ENCODE measurements at places on chromosomes 12 and 14. TPM values are rescaled to one million over a fixed set of nuclear protein-coding genes. Genes with fewer than 3 reads are reported as not detected.
A peak's percentile ranks its signal among the peaks of the same experiment; 100 is the strongest.

GRCh38 chr14:88009486-88009885 lies 4.6 kb downstream of the GPR65 start:
- no peak overlapping the region for H3K4me3 ChIP-seq
- no peak for DNase-seq
- peaks cover 4% of the 10 kb centered on the region for H3K36me3 ChIP-seq
- H3K27ac ChIP-seq = peak overlapping the region; percentile 30
- no peaks in the 10 kb centered on the region for H3K27me3 ChIP-seq

DNA sequence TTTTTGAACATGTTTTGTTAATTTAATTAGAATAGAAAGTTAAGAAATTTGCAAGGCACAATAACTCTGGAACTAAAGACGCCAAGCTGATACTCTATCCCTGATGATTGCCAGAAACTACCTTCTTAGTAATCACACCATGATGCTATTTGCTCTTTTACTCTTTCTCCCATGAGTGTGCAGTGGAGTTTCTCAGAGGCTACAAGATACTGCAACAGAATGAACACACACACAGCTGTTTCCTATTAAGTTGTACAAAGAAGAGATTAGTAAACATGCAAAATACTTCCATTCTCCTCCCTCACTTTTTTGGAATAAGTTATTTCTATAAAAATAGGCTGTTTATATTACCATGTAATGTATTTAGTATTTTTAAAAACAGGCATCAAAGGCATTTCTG lies 1367.5 kb downstream of the AACS start:
- H3K27ac ChIP-seq = no peak overlapping the region
- H3K4me3 ChIP-seq = no peak overlapping the region
- no peaks in the 10 kb centered on the region for H3K36me3 ChIP-seq
- H3K27me3 ChIP-seq = no peaks in the 10 kb centered on the region
- no peaks in the 10 kb centered on the region for H3K4me1 ChIP-seq

Gene RHEBL1
- 10.1 TPM for total RNA-seq

DNA sequence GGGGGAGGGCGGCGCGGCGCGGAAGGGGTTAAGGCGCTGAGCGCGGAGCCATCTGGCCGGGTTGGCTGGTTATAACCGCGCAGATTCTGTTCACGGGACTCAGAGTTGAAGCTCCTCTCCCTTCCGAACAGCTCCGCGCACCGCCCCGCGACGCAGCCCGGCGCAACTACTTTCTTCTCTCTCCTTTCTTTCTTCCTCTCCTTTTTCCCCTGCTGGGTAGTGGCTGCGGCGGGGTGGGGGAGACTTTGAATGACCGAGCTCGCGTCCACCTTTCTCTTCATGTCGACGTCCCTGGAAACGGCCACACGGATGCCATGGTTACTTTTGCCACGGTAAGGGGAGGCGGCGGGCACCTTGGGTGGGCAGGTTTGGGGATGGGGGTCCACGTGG lies at the start of gene NTF3:
TSS of gene NTF3 (plus strand) at position 98 of the 390 bp plus-strand sequence. CDS start at position 315, 217 bp downstream.
- no peak within 1 kb of the TSS for H3K27ac ChIP-seq
- no peaks in the 10 kb centered on the region for H3K36me3 ChIP-seq
- DNase-seq = no peak
- no peaks in the 10 kb centered on the region for H3K4me1 ChIP-seq
- no peak within 1 kb of the TSS for H3K4me3 ChIP-seq
- H3K27me3 ChIP-seq = peaks cover 9% of the 10 kb centered on the region

Gene MYF5
- not detected for total RNA-seq

DNA sequence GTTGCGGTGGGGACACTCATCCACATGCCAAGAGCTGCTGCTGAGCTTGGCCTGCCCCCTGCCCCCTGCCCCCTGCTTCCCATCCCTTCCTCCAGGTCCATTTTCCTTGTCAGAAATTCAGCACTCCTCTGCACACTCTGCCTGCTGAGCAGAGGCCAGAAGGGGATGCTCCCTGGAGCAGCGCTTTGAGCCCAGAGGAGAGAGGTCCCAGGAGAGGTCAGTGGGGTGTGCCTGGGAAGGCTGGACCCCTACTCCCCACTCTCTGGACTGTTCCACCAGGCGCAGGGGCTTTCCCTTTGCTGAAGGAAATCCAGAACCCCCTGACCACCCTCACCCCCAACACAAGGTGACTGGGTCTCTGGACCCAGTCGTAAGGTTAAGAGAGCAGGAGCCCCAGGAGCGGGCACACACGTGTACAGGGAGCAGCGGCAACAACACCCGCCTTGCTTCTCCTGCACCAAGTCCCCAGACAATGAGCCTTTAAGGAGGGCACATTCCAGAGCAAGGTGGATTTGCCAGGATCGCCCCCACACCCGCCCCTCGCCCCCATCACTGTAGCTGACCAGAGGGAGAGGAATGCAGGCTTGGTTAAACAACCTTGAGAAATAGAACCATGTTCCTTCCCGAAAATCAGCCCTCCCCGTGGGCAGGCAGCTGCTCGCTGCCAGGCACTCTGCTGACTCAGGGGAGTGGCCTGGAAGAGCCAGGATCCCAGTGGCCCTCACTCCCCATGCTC lies 30.7 kb downstream of the ISCA2 start:
- H3K36me3 ChIP-seq = no peaks in the 10 kb centered on the region
- no peak overlapping the region for H3K27ac ChIP-seq
- H3K27me3 ChIP-seq = no peaks in the 10 kb centered on the region
- DNase-seq = no peak

Gene CPSF2
- total RNA-seq = 144 TPM

- H3K27ac ChIP-seq = no peak overlapping the region
- H3K4me3 ChIP-seq = no peak overlapping the region
- H3K36me3 ChIP-seq = peaks cover 37% of the 10 kb centered on the region
- peaks cover 2% of the 10 kb centered on the region for H3K4me1 ChIP-seq
- no peaks in the 10 kb centered on the region for H3K27me3 ChIP-seq
These were observed 11.1 kb downstream of the SLC48A1 start for GRCh38 chr12:47783821-47784819.

GRCh38 chr12:51405801-51406207 lies 14.6 kb upstream of the GALNT6 start:
- H3K4me3 ChIP-seq = no peak overlapping the region
- DNase-seq = no peak
- no peaks in the 10 kb centered on the region for H3K4me1 ChIP-seq

Gene HOXC9
- total RNA-seq = not detected

- H3K36me3 ChIP-seq = no peaks in the 10 kb centered on the region
- H3K27me3 ChIP-seq = peaks cover 5% of the 10 kb centered on the region
- no peaks in the 10 kb centered on the region for H3K4me1 ChIP-seq
These were observed 46.7 kb downstream of the SMUG1 start for GRCh38 chr12:54142114-54142475.

Gene CD27
- 111 TPM for total RNA-seq

DNA sequence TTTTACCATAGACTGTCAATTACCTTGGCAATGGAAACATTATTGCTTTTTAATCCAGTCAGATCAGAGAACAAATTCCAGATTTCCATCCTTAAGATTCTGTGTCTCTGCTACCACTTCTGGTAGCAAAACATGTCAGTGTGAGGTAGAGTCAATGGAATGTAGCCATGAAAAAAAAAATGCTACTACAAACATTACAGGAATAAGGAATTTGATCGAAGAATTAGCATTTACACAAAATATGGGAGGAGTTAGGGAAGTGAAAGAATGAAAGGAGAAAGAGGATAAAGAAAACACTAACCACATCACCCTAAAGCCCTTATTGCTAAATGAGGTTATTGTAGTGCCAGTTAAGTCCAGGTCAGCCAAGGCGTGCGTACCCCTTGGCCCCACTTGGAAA lies 9.2 kb downstream of the MED21 start:
- DNase-seq = no peak
- no peak overlapping the region for H3K4me3 ChIP-seq
- no peak overlapping the region for H3K27ac ChIP-seq
- no peaks in the 10 kb centered on the region for H3K27me3 ChIP-seq
- no peaks in the 10 kb centered on the region for H3K4me1 ChIP-seq
- H3K36me3 ChIP-seq = peaks cover 42% of the 10 kb centered on the region

- H3K4me3 ChIP-seq = no peak overlapping the region
- no peak overlapping the region for H3K27ac ChIP-seq
- no peaks in the 10 kb centered on the region for H3K4me1 ChIP-seq
- DNase-seq = no peak
- no peaks in the 10 kb centered on the region for H3K27me3 ChIP-seq
These were observed 115.8 kb downstream of the SYT10 start for GRCh38 chr12:33323823-33324222.

DNA sequence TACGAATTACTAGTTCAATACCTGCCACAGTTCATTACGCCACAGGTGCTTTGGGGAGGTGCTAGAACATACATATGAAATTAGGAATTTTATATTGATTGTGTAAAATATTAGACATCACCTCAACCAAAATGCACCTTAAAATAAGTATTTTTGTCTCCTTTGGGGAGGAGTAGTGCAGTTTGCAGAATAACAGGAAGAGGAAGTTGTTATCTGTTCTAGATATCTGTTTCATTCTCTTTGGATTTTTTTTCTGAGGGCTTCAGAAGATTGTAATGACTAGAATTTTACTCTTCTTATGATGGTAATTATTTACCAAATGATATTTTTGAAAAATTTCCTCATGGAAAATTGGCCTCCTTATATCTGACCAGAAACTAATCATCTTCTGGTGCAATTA lies 9.9 kb upstream of the GYS2 start:
- H3K27ac ChIP-seq = no peak overlapping the region
- H3K36me3 ChIP-seq = no peaks in the 10 kb centered on the region

DNA sequence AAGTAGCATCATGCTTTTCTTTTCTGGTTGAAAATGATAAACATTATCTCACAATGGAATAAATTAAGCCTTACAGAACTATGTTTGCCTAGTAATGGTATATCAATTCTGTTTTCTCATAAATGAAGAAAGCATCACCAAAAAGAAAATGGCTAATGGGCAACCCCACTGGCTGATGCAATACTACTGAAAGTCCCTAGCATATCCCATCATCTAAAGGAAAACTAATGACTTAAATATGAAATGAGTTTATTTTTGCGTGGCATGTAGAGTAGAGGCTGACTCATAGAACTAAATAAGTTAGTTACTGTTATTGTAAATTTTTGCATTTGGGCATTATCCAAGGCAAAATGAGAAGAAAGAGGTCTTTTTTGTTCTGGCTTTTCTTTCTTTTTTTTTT lies 1156.3 kb upstream of the SEL1L start:
- no peaks in the 10 kb centered on the region for H3K27me3 ChIP-seq
- no peak for DNase-seq

DNA sequence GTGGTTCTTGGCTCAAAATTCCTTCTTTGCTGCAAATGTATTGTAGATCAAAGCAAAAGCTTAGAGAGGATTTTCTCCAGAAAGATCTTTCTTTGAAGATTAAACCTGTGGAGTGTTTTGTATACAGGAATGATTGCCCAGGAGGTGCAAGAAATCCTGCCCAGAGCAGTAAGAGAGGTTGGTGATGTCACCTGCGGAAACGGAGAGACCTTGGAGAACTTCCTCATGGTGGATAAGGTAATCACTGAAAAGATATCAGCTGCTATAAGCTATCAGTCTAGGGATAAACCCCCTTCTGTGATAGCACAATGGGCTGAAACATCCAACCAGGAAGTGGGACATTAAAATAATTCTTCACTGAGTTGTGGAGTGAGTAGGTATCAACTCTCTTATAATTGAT lies 85.7 kb downstream of the MYRFL start:
- H3K4me1 ChIP-seq = no peaks in the 10 kb centered on the region
- DNase-seq = no peak
- H3K27me3 ChIP-seq = no peaks in the 10 kb centered on the region
- H3K4me3 ChIP-seq = no peak overlapping the region

DNA sequence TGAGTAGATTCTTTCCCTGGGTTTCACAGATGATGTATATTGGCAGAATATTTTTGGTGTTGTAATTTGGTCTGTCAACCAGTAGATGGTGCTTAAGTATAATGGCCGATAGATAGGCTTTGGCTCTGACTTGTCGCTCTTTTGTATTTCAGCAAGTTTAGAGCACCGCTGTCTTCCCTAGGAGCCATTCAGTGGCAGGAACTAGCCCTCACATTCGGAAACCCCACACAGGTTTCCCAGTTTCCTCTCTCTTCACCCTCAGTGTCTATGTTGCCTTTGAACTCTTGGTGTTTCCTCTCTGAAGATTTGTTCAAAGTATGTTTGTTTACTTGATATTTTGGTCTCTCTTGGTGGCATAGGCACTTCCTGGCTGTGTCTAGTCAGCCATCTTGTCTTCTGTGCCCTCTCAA lies 102.2 kb downstream of the GPHN start:
- H3K4me3 ChIP-seq = no peak overlapping the region
- H3K4me1 ChIP-seq = no peaks in the 10 kb centered on the region
- H3K36me3 ChIP-seq = no peaks in the 10 kb centered on the region
- no peaks in the 10 kb centered on the region for H3K27me3 ChIP-seq
- no peak overlapping the region for H3K27ac ChIP-seq

Gene TAS2R31
- 1.0 TPM for total RNA-seq

DNA sequence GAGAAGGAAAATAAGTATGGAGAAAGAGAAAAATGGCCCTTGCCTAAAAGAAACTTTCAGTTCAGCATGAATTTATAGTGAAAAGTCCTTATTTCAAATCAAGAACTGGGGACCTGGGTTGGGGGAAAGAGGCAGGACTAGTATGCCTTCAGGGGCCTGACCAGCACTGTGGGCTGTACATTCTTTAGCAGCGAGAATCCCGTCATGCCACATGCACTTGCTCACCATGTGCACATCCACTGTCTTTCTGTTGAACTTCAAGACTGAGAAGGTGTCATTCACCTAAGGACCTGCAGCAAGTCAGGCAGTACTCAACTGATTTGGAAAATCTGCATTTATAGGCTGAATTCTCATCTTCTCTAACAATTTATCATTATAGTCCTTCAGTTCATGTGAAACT lies 50.2 kb downstream of the RAB35 start:
- no peak for DNase-seq
- H3K4me1 ChIP-seq = no peaks in the 10 kb centered on the region
- peaks cover 22% of the 10 kb centered on the region for H3K36me3 ChIP-seq
- no peak overlapping the region for H3K4me3 ChIP-seq

DNA sequence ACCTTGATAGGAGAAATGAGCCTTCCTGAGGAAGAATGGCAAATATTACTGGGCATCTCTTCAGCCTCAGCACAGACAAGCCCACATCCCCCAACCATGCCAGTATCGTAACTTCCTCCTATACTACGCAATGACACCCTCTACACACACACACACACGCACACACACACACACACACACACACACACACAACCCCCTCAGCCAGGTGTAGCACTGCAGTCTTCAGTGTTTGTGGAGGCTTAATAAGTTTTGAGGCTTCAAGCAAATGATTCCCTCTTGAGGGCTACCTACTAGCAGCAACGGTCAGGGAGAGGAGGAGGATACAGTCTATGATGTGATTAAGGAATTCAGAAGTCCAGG lies 1.6 kb downstream of the DGKA start:
- H3K36me3 ChIP-seq = peaks cover 15% of the 10 kb centered on the region
- no peaks in the 10 kb centered on the region for H3K27me3 ChIP-seq
- peak overlapping the region; percentile 75 for H3K27ac ChIP-seq
- peaks cover 68% of the 10 kb centered on the region for H3K4me1 ChIP-seq
- peak overlapping the region; percentile 98 for H3K4me3 ChIP-seq
- peak; percentile 56 for DNase-seq

GRCh38 chr12:28802706-28803438 lies 346.2 kb upstream of the FAR2 start:
- DNase-seq = no peak
- no peaks in the 10 kb centered on the region for H3K4me1 ChIP-seq
- no peaks in the 10 kb centered on the region for H3K27me3 ChIP-seq
- no peak overlapping the region for H3K27ac ChIP-seq
- H3K36me3 ChIP-seq = no peaks in the 10 kb centered on the region
- H3K4me3 ChIP-seq = no peak overlapping the region

Data from CD8-positive, alpha-beta memory T cell (primary cell).